Uterus (tissue), 4 donors: ENCODE measurements at places on chromosomes 7 and 10. TPM values are rescaled to one million over a fixed set of nuclear protein-coding genes. Genes with fewer than 3 reads are reported as not detected.

PKD2L1 gene
- not detected for total RNA-seq

NKX1-2 gene
- not detected for total RNA-seq

NODAL gene
- total RNA-seq = not detected

AOC1 gene
- total RNA-seq = 0.29 TPM

SLC18A3 gene
- not detected for total RNA-seq

WIPF3 gene
- 0.35 TPM for total RNA-seq
